ENCODE measurements at places on chromosomes 16 and 17. TPM values are rescaled to one million over a fixed set of nuclear protein-coding genes. Genes with fewer than 3 reads are reported as not detected.

The MT1A gene
- total RNA-seq, result 25.0 TPM

The CBLN1 gene
- not detected for total RNA-seq

The ABR gene
- total RNA-seq, result 109 TPM

The NPIPB8 gene
- total RNA-seq, result not detected

The TNFRSF17 gene
- not detected for total RNA-seq

The CA10 gene
- not detected for total RNA-seq

The GCGR gene
- 0.35 TPM for total RNA-seq

The RAB11FIP4 gene
- 1.9 TPM for total RNA-seq

The RNF112 gene
- 0.98 TPM for total RNA-seq

The ZSCAN10 gene
- not detected for total RNA-seq

The NEUROD2 gene
- 0.18 TPM for total RNA-seq

The CCL8 gene
- total RNA-seq, result not detected

The SLC52A1 gene
- total RNA-seq, result 0.70 TPM

The PFAS gene
- total RNA-seq, result 55.2 TPM

The ITGB3 gene
- 5.1 TPM for total RNA-seq

The KRTAP2-3 gene
- not detected for total RNA-seq

The TRAF4 gene
- 41.3 TPM for total RNA-seq

The CETP gene
- total RNA-seq, result not detected

The SMTNL2 gene
- 1.3 TPM for total RNA-seq

The FAM171A2 gene
- total RNA-seq, result 4.6 TPM

The PLEKHG4 gene
- 15.7 TPM for total RNA-seq

The TK1 gene
- 220 TPM for total RNA-seq

The CFAP97D1 gene
- not detected for total RNA-seq

The CDC42EP4 gene
- 74.2 TPM for total RNA-seq

The UNK gene
- 33.2 TPM for total RNA-seq

The ZNF287 gene
- total RNA-seq, result 13.9 TPM

The TMED6 gene
- not detected for total RNA-seq

The GPRC5B gene
- total RNA-seq, result 30.9 TPM
